Activated T-helper 17 cell treated with anti-CD3 and anti-CD28 coated beads, Interleukin-2, amount 50 U/mL, for 72 hours (primary cell): ENCODE measurements at places on chromosomes 1 and 21. TPM values are rescaled to one million over a fixed set of nuclear protein-coding genes. Genes with fewer than 3 reads are reported as not detected.
A peak's percentile ranks its signal among the peaks of the same experiment; 100 is the strongest.

DNA sequence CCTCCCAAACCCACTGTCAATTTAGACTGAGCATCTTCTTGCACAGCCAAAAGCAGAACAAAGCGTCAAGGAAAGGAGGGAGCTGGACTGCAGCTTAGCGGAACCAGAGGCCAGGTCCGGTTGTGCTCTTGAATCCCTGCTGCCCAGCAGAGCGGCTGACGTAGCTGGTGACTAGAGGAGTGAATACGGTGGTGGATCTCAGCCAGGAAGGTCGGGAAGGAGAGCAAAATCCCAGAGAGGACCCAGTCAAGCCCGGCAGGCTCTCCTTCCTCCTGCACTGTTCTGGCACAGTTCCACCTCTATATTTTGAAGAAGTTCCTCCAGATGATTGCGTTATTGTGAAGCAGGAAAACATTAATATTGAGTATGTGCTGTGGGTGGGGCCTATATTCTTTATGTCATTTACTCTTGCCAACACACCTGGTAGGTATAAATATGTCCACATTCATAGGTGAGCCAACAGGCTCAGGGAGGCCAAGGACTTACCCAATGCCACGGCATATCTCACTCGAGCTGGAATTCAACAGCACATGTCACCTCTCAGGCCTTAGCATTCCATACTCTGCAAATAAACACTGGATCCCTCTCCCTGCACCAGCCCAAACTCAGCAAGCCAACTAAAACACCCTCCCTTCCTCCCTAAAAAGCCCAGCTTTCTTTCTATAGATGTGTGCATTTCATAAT, 23.6 kb upstream of the ABCB10 start:
- ATAC-seq = no peak

GRCh38 chr1:117177376-117177775, 33.4 kb downstream of the VTCN1 start:
- ATAC-seq = no peak

OR2G2 gene
- not detected for total RNA-seq

GRCh38 chr1:12461754-12462153, 156.3 kb downstream of the DHRS3 start:
- no peak for ATAC-seq

DNA sequence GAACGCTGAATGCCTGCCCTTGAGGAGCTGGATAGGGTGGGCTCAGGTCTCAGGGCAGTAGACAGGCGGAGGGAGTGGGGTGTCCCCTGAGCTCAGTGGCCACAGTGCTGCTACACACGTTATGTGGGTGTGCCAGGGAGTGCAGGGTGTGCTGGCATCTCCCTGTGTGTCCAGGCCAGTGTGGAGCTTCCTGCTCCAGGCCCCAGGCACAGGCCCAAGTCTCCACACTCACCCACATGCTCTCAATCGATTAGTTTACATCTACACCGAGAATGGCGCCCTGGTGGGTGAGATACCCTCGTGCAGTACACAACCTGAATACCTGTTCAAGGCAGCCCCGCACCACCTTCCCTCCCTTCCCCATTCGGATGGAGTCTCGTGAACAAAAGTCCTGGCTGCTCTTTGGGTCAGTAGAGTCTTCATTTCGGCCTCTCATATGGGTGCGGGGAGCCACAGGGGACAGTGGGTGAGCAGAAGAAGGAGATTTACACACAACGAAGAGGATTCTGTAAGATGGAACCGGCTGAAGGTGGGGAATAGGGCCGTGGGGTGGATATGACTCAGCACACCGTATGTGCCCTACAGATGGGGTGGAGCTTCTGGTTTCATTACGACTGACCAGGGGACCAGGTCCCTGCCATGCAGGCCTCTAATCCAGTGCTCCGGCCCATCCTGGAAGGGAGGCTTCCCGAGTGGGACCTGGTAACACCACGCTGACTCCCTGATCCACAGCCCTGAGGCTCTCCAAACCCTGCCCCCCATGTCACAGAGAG, 93.3 kb downstream of the SPSB1 start:
- ATAC-seq = peak; percentile 37

DNA sequence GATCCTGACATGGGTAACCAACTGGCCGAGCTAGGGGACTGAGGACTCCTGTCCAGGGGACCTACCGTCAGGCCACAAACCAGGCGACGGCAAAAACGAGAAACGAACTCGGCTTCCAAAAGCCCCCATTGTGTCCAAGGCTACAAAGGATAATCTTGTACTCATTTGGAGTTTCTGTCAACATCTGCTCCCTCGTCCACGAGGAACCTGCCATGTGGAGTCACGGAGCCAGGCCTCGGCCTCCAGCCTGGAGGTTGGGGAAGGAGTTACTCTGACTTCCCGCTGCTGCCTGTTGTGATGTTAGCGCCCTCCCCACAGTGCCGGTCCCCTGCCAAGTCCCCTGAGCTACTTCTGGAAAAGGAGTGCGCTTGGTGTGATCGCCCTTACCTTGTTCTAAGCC, 7.3 kb downstream of the KRTAP10-1 start:
- ATAC-seq = no peak

GRCh38 chr1:94884507-94884906, 42.4 kb downstream of the CNN3 start:
- no peak for ATAC-seq

DNA sequence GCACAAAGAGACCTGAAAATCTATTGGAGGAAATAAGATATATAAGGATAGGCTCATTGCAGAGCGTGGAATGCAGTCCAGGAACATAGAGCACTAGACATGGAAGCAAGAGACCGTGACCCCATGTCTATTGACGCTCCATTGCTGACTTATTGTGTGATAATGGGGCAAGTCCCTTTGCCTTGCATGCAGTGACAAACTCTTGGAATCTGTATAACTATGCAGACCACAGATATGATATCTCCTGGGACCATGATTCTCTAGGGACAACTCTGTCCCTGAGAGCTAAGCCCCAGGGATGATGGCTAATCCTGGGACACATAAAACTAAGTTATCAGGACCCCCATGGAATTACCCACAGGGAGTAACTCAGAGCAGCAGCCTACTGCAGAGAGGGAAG, 73.1 kb upstream of the PRDX6 start:
- ATAC-seq = no peak

DNA sequence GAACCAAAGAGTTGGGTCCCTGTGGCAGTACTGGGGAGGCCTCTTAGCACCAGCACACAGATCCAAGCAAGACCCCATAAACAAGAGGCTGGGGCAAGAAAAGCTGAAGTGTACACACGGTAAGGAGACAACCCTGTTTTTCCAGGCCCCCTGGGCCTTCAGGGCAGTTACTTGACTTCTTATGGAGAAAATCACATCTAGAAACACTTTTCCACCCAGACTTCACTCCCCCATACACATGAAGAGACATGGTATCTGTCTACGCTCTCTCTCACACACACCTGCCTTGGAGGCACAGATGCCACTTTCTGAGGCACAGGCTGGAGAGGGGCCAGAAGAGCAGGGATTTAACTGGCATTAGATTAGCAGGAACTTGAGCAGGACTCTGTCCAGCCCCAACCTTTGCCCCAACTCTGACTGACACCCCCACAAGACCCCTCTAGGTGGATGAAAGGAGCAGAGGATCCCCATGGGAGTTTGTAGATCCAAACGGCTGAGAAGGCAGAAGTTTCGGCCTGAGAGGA, 2.2 kb downstream of the CERS2 start:
- ATAC-seq = no peak

- peak; percentile 18 for ATAC-seq
These were observed at the start of gene MIXL1 for GRCh38 chr1:226223157-226223785. TSS of gene MIXL1 (plus strand) at chr1:226223664. CDS start at chr1:226223682, 18 bp downstream.

GRCh38 chr21:32189688-32190483, 89.0 kb downstream of the MIS18A start:
- ATAC-seq = no peak

GRCh38 chr1:245807306-245807705, 652.5 kb downstream of the KIF26B start:
- no peak for ATAC-seq

F3 gene
- not detected for total RNA-seq

DNA sequence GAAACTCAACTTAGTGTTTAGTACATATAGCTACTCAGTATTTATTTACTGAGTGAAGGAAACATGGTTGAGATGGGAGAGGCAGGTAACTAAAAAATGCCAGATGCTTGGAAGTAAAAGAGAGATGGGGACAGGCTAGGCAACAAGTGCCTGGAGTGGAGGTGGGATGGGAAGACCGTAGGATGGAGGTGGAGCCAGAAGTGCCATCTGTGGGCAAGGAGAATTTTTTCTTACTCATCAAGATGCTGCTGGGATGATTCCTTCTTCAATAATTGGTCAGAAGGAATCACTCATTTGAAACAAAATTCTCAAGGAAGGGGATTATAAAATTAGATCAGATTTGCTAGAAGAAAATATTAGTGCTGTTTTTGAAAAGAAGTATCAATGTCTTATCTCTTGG, 72.9 kb downstream of the IFI44 start:
- no peak for ATAC-seq

GRCh38 chr1:12436345-12436658, 181.7 kb downstream of the DHRS3 start:
- no peak for ATAC-seq

- no peak for ATAC-seq
These were observed 542.8 kb upstream of the BEND5 start for GRCh38 chr1:49319426-49319963.

DNA sequence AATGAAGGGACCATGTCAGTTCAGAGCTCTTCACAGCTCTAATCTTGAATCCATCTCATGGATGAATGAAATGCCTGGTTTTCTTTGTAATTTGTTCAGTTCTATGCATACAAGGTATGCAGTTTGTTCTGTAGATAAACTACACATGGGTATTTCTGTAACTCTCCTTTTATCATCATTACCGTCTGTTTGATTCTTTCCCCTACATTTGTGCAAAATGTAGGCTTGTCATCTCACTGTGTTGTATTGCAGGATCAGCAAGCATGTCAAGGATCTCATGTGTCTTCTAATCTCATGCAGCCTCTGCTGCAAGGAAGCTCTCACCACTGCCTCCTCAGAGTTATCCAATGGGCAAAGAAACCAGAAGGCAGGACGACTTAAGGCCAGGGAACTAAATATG, 79.3 kb downstream of the OLFML2B start:
- no peak for ATAC-seq

GRCh38 chr21:46424039-46424591, 34.6 kb upstream of the DIP2A start:
- peak; percentile 24 for ATAC-seq

DNA sequence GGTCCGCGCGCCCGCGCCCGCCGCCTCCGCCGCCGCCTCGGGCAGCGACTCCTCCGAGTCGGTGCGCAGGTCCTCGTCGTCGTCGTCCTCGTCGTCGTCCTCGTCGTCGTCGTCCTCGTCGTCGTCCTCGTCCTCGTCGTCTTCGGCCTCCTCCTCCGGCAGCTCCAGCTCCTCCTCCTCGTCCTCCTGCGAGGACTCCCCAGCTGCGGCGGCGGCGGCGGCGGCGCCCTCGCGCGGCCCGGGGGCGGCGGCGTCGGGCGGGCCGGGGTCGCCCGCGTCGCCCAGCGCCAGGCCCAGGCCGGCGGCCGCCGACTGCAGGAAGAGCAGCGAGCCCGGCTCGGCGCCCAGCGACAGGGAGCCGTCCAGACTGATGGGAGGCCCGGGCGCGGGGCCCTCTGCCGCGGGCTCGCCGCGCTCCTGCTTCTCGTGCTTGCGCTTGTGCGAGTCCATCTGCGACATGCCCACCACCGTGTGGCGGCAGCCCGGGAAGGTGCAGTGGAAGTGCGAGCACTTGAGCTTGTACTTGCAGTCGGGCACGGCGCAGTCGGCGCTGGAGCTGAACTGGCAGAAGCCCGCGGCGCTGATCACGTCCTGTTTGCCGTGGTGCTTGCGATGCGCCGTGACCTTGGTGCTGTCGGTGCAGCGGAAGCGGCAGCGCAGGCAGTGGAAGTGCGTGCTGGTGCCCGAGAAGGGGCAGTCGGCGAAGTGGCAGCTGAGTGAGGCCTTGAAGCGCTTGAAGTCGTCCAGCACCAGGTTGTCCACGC, 157.3 kb downstream of the CASZ1 start:
- no peak for ATAC-seq

SLC45A3 gene
- total RNA-seq = 0.37 TPM

OR2T2 gene
- total RNA-seq = not detected

DNA sequence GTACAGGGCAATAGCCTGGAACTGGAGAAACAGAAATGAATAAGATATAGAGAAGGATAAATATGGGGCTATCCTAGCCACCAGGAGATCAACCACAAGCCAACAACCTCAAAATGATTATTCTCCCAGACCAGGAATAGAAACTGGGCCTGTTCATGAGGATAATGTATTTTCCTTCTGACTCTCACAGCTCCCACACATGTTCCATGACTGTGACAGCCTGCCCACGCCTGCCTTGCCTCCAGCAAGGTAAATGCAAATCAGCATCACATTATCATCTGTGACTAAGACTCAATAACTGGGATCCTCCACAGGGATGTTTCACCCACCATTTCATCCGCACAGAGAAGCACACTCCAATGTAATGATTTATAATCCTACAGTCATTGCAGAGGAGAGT, 3.3 kb downstream of the ENSA start:
- ATAC-seq = peak; percentile 15

TMEM200B gene
- total RNA-seq = not detected

DNA sequence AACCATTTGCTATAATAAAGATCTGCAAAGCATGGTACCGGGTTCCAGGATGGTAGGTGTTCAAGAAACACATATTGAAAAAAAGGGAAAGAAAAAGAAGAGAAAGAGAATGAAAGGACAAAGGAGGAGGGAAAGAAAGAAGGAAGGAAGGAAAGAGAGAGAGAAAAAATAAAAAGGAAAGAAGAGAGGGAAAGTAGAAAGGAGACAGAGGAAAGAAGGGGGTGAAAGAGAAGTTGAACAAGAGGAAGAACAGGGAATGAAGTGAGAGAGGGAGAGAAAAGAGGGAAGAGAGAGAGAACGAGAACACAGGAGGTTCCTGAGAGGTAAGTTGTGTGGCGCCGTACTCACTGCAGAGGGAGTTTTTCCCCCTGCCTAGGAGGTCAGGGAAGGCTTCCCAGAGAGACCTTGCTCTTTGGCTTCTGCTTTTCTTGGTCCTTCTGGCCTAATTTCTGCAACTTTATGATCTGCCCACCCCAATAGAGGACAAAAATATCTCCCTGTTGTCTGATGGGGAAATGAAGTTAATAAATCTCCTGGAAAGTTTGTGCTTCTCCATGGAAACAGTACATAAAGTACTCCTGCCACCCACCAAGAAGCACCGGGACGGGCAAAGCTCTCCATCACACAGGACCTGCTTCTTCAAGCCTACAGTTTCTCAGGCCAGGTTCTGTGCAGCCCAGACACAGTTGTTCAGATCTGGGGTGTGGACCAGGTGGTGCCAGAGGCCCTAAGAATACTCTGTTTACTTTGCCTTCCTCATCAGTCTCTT, 124.8 kb downstream of the ROR1 start:
- ATAC-seq = no peak

WASF2 gene
- 125 TPM for total RNA-seq

PEAR1 gene
- total RNA-seq = not detected

- no peak for ATAC-seq
These were observed 616.3 kb downstream of the PLA2G4A start for GRCh38 chr1:187445066-187445465.

- ATAC-seq = no peak
These were observed 46.4 kb downstream of the ELF3 start for GRCh38 chr1:202056644-202057334.

CASQ2 gene
- not detected for total RNA-seq
